ENCODE measurements at places on chromosomes 16 and 17.
A peak's percentile ranks its signal among the peaks of the same experiment; 100 is the strongest.

GRCh38 chr17:67441052-67441895 lies 64.2 kb downstream of the PITPNC1 start:
- peak; percentile 60 for DNase-seq

GRCh38 chr16:67780847-67781564 lies 25.4 kb downstream of the RANBP10 start:
- DNase-seq: no peak

DNA sequence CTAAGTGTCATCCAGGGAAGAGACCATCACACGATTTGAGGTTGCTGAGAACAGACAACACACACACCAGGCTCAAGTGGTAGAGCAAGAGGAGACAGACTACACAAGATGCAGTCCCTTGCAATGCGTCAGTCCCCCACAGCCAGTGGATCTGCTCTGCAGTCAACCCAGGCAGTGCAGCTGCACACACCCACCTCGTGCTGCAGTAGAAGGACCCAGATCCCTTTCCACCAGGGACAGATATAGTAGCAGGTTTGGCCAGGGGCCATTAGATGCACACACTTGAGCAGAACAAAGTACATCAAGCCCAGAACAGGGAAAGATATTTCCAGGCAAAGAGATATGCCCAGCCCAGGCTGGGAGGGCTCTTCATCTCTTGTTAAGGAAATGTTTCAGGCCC lies 112.9 kb downstream of the GRIN2A start:
- DNase-seq: no peak

GRCh38 chr16:83458612-83459011 lies 349.2 kb upstream of the HSBP1 start:
- no peak for DNase-seq

- DNase-seq: no peak
Observed at GRCh38 chr16:10688291-10688690, 6.4 kb downstream of the TEKT5 start.
